ENCODE measurements at places on chromosomes 3 and 15.

- DNase-seq, result no peak
Observed at GRCh38 chr3:12456441-12456840, 27.8 kb upstream of the TSEN2 start.

DNA sequence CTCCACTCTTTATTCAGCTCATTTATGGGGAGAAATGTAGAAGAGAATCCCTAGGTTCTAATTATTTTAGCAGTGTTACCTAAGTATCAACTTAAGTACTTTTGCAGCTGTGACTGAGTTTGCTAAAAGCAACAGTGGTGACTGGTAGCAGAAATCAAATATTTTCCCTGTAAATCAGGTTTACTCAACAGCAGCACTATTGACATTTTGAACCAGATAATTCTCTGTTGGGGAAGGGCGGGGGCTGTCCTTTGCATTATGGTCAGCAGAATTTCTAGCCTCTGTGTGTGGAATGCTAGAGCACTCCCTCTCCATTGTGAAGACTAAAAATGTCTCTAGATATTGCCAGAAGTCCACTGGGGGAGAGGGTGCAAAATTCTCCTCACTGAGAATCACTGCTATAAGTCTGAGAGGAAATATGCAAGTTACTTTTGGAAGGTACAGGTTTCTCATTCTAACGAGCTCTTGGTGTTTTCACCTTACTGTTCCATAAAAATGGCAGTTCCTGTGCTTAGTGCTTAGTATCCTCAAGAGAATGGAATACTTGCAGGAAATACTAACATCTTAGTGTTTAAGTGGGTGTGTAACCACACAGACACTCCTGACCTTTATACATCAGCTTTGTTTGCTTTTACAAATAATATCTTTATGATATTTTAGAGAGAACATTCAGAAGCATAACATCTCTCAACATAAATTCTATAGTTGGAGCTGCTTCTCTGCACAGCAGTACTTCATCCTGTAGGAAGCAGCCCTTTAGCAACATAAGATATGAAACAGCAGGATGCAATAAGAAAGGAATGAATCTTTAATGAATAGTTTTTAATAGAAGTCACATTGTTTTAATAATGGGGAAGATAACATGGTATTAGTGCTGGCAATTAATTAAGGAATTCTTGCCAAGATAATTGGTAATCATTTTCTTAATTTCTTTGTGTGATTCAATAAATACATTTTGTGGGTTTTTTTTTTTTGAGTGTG lies 246.5 kb upstream of the GOLIM4 start:
- DNase-seq, result peak; percentile 40

DNA sequence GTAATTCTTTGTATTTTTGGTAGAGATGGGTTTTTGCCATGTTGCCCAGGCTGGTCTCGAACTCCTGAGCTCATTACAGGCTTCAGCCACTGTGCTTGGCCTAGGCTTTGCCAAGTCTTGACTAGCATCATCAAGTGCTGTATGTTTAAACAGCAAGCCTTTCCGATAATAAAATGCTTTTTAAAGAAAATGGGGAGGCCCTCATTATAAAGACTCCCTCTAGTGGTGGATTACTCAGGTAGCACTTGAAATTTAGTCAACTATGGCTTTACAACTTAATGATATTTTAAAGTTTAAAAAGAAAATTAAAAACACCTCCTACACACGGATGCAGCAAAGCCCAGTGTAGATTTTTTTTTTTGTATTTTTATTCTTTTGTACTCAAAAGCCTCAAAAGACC lies 213.6 kb downstream of the GAP43 start:
- DNase-seq, result peak; percentile 30

GRCh38 chr3:138881233-138881632 lies 46.5 kb upstream of the PIK3CB start:
- DNase-seq, result no peak

DNA sequence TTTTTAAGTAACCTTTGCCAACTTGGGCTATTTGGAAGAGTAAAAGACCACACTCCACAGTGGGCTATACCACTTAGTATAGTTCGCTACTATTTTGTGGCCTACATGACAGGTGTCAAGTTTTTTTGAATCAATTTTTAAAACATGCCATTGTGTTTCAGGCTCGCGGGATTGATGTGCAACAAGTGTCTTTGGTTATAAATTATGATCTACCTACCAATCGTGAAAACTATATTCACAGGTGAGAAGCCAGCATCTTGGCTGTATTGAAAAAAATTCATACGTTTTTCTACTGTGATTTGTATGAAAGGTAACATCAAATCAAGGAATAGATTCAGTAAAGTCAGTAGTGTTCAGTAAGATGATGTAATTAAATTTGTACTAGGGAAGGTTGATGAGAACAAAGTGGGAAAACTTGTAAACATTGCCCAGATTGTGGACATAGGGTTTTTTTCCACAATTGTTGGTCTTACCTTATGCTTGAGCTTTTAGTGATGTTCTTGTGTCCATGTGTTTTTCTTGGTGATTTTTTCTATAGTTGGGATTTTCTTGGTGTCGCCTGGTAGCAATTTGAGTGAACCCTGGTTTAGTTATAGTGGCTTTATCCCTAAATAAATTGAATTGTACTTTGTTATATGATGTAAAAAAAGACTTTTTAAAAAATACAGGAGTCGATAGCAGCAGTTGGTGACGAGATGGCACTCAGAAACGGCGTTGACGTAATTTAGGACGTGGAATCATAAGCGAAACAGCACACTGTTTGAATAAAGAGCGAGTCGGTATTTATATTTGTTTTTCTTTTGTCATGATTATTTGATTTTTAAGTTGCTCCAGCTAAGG lies 4.5 kb downstream of the EIF4A2 start:
- no peak for DNase-seq

- DNase-seq, result no peak
Observed at GRCh38 chr15:55535436-55535835, 27.4 kb upstream of the DNAAF4 start.

DNA sequence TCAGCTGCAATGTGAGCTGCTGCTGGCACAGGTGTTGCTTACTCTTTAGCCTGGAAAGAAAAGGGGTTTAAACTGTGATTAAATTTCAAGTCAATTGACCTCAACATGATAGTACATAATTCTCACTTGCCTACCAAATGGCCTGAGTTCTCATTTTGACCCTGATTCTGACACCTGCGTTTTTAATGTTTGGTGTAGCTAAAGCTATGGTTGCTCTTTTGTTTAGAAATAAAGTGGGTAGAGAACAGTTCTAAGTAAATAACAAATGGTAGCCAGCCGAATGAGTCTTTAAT lies 100.8 kb upstream of the SOX2 start:
- DNase-seq, result no peak

GRCh38 chr3:186882881-186883685 lies 40.6 kb downstream of the ADIPOQ start:
- DNase-seq, result peak; percentile 38

DNA sequence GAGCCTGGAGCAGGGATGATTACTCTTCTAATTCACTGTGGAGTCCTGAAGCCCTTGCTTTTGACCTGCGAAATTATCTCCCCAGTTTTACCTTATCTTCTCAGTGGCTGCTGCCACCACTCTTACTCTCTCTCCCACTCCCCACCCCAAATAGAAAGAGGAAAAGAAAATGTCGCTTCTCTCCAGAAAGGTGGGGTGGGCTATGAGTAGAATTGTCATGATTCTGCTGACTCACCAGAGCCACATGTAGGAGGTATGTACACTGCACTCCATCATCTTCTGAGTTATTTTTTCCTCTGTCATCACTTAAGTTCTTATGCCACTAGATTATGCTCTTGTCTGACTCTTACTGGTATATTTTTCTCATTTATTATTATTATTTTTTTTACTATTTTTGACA lies 43.9 kb upstream of the TMEM158 start:
- no peak for DNase-seq

GRCh38 chr15:71943806-71944205 lies 133.5 kb downstream of the NR2E3 start:
- DNase-seq, result no peak

- DNase-seq, result no peak
Observed at GRCh38 chr3:172410702-172411477, 37.4 kb downstream of the GHSR start.

DNA sequence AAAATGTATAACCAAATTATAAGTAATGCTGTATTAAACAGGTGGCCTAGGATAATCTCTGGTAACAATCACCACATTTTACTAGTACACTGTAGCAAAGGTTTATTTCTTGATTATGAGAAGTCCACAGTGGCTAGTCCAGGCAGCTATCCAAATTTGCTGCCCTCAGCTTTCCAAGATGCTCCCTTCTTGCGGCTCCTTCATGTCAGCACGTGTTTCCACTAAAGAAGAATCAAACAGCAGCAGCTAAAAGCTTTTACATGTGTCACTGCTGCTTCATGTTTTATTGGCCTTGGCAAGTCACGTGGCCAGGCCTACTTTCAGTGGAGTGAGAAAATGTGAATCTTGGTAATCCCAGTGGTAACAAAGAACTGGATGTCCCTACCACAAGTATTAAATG lies 5.6 kb upstream of the RBMS3 start:
- DNase-seq, result no peak

DNA sequence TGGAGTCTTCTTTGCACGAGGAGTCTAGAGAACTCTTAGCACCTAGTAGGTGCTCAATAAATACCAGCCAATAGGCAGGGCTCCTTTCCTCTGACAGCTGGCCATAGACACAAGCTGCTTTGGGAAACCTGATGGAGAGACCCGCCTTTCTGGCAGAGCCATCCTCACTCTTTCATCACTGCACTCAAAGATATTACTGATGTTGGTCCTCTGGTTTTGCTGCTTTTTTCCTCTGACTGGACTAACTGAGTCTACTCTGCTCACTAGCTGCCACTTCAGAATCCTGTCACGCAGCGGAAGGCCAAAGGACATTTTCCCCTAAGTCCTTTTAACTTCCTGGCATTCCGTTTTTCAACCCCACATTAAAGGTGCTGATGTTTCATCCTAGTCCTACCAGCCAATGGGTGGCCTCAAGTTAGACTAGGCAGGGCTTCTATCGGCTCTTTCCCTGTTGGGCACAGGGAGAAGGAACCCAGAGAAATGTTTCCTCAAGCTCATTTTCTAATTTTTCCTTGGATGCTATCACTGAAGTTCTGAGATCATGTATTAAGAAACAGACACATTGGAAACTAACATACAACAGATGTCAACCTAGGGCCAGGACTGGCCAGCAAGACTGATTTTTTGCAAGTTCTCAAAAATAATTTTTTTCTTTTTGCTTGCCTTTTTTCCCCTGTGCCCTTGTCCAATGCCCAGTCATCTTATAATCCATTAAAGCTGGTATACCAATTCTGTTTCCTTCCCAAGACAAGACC lies 132.8 kb upstream of the ICE2 start:
- no peak for DNase-seq

DNA sequence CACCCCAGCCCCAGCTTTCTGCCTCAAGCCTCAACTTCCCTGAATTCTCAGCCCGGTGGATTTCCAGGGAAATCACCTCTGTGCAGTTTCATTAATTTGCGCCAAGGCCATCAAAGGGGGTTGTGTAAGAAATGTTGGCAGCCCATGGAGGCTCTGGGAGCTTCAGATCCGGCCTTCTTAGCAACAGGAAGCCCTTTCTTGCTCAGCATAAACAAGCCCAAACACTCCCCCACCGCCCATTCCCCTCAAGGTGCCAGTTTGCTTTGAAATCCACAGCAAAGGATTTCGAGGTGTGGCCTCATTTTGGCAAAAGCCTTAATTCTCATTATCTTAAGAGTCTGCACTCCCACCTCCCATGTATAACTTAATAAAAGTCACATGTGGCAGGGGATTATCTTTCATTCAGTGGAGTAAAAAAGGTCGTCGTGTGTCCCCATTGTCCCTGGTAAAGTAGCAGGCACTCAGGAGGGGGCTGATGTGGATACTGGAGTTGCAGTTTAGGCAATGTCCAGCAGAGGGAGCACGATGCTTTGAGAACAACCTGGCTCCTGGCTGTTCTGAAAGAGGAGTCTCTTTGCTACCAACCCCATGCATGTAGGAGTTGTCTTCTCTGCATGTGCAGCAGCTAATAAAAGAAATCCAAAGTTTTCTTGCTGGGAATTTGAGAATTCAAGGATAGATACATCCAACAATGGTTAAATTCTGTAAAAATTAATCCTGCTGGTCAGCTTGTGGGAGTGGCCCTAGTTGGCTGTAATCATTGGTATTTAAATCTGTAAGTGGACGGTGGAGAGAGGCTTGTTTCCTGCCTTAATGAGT lies 39.5 kb downstream of the EBLN2 start:
- DNase-seq, result peak; percentile 91

- no peak for DNase-seq
Observed at GRCh38 chr15:65918357-65918920, 49.1 kb downstream of the RAB11A start.

- DNase-seq, result no peak
Observed at GRCh38 chr3:150503402-150504099, 42.7 kb downstream of the SERP1 start.

DNA sequence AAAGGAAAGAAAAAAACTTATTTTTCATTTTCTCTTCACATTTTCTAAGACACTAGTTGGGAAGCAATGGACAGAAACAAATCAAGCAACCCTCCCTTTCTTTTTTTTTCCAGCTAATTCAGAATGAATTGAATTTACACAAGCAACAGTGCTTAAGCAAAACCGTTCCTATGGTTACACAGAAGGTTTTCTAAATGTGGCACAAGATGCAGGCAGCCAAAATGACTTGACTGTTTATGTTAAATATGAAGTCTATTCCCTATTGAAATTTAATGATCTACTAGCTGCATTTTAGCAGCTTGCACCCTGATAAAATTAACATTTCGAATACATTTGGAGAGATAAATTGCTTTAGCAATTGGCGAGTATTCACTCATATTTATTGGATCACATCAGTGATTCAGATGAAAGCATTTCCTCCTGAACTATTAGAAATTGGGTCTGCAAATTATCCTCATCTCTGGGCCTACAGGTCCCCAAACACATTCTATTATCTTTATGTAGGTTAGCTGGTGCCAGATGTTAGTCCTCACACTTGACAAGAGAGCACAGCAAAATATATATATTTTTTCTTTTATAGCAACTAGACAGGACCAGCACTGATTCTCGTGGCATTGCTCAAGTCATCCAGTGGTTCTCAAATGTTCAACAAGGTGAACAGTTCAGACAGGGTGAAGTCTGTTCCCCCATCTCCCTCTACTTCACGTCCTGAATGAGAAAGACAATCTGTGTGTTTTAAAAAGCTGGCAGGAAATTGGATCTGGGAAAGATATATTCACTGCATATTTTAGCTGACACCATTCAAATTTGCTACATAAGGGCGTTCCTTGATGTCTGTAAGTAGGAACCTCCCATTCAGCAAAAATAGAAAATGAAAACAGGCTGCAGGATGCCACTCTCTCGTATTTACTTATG lies 463.6 kb upstream of the KCNMB2 start:
- no peak for DNase-seq

- DNase-seq, result no peak
Observed at GRCh38 chr3:64000453-64001055, 22.7 kb downstream of the PSMD6 start.

DNA sequence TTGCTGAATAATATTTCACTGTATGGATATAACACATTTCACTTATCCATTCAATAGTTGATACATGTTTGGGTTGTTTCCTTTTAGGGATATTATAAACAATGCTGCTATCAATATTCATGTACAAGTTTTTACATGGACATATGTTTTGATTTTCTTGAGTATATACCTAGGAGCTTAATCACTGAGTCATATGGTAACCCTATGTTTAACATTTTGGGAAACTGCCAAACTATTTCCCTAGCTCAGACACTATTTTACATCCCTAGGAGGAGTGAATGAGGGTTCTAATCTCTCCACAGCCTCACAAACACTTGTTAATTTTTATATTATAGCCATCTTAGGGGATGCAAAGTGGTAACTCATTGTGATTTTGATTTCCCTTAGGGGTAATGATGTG lies 66.0 kb downstream of the GPR156 start:
- no peak for DNase-seq
